ENCODE measurements at places on chromosomes 4 and X.

DNA sequence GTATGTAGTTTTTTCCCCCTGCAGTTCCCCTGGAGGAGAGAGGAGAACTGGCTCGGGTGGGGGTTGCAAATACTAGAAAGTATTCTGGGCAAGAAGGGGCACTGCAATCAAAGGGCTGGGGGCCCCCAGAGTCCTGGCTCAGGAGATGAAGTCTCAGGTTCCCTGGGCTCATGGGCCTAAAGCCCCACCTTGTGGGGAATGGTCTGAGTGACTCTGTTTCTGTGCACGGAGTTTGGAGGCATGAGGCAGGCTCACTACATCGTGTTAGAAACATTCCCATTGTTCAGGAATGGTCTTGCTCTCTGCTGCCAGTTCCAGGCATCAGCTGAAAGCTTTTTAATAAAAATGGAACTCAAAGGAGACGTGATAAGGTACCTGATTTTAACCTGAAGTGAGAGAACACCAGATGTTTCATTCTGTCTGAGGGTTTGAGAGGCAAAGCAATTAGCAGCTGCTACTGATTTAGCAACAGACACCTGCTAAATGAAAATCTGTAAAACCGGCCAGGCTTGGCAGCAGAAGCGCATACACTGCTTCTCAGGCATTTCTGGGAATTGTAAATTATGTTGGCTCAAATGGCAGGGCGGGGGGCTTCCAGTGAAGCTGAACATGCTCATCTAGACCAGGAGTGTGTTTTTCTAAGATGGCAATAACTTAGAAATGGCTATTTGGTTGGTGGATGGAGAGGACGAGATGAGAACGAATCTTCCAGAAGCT lies 122.7 kb downstream of the TMEM164 start:
- no peak for DNase-seq

DNA sequence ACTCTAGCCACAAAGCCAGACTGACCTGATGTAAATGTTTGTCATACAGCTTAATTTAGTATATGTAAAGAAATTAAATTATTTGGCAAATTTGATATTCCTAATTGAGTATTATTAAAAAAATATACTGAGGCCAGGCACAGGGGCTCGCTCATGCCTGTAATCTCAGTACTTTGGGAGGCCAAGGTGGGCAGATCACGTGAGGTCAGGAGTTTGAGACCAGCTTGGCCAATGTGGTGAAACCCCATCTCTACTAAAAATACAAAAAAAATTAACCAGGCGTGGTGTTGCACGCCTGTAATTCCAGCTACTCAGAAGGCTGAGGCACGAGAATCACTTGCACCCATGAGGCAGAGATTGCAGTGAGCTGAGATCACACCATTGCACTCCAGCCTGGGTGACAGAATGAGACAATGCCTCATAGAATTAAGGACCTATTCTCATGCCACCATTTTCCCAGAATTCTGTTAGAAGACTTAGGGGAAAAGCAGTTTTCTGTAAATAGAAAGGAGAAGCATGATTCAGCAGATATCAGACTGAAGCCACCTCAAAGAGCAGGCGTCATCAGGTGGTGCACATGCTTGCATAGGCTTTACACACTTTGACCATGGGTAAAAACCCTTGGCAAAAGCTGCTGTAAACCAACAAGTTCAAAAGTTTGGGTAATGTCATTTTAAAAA lies 6.1 kb downstream of the UBQLN2 start:
- no peak for DNase-seq

DNA sequence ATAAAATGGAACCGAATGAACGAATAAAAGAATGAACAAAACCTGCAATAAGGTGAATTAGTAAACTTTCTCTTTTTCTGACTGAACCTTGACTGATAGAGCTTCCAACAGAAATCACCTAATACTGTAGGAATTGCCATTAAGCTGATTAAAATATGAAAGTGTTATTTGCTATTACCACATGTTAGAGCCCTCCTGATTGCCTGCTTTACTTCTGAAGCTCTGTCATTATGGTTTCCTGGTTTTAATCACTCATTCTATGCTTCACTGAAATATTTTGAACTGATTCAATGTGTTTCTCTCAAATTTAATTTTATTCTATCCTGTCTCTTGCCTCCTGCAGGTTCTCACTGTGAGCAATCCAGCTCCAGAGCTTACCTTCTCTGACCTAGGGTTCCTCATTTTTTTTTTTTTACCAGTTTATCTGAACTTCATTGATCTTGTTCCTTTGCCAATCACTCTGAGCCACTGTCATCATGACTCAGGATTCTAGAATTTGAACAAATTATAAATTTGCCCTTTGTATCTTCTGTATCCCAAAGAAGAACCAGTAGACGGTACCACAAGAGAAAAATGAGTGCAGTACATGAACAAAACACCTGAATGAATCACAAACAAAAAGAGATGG lies 48.1 kb upstream of the UGT2B15 start:
- no peak for DNase-seq

- DNase-seq: no peak
Measured at GRCh38 chr4:187108845-187109244, 385.2 kb upstream of the FAT1 start.

GRCh38 chr4:148396986-148397673 lies 45.1 kb downstream of the NR3C2 start:
- DNase-seq: no peak

DNA sequence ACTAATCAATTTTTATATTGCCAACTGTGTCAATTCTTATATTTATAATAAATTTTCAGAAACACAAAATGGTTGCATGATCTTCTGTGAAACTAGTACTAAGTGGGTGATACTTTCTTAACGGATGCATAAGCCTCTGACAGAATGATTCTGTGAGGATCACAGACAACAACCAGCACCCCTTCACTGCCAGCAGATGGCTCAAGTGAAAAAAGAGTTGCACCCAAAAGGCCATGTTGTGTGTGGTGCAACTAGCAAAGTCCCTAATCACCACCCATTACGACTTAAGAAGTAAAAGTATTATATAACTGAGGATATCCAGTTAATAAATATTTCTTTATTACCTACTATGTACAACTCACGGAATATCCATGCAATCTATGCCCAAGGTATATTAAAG lies 334.0 kb downstream of the PCDH19 start:
- DNase-seq: no peak

GRCh38 chrX:18946157-18946556 lies 37.8 kb downstream of the PHKA2 start:
- no peak for DNase-seq

DNA sequence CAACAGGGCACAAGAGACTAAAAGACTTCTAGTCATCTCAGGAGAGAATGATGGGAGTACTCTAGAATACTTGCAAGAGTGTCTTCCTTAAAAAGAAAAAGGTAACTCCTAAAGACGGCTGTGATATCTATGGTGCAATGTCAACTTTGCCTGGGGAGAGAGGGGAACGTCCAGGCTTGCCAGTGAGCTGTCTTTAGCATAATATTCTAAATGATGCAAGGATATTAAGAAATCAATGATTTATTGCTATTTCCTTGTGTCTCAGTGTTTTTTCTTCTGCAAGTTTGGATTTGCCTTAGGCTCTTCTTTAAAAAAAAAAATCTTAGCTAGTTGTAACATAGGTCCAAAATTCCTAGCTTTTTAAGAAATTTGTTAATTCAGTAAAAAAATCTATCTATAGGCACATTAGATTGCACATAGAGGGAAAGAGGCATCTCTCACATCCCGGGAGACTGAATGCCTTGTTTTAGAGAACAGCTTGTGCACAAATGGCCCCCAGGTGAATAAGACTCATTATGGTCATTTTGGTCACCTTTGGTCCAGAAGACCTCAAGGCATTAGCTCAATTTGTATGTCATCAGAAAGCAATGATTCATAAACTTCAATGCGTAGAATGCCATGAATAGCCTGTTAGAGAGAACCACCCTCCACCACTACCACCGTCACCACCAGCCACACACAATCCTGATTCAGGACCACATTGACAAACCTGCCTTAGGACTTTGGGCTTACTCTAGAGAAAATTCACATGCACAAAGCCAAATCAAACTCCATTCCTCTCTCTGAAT lies 104.1 kb downstream of the PALLD start:
- no peak for DNase-seq

- no peak for DNase-seq
Measured at GRCh38 chrX:35696760-35697234, 101.3 kb upstream of the MAGEB16 start.

- DNase-seq: no peak
Measured at GRCh38 chr4:73311428-73311827, 52.8 kb upstream of the ANKRD17 start.

DNA sequence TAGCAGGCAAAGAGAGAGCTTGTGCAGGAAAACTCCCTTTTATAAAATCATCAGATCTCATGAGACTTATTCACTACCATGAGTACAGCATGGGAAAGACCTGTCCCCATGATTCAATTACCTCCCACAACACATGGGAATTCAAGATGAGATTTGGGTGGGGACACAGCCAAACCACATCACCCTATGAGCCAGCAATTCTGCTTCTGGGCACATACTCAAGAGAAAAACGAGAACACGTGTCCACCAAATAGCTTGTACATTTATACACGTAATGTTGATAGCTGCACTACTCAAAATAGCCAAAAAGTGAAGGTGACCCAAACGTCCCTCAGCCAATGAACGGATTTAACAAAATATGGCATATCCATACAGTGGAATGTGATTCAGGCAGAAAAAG lies 94.5 kb upstream of the DHRSX start:
- DNase-seq: no peak

- DNase-seq: peak; percentile 96
Measured at GRCh38 chr4:973431-974397, at the start of gene DGKQ. Gene DGKQ, minus strand, starts transcription at chr4:973569. Its CDS starts 87 bp downstream, at chr4:973482.

DNA sequence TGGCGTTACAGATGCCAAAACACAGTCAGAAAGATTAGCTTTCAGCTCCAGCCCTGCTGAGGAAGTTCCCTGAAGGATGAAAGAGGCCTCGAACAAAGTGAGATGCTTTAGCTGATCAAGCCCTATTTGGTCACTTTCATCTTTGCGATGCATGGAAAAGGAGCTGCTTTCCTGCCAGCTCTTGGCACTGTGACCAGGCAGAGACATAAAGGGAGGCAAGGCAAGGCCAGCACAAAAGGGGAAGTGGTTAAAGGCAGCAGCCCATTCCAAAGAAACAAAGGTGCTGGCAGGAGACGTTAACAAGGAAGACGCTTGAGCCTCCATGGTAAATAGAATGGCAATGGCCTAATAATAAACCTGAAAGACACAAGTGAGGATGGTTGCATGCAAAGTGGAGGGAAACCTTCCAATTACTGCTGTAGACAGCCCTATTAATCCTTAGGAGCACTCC lies 617.1 kb upstream of the INTU start:
- no peak for DNase-seq

GRCh38 chrX:11733614-11734013 lies 24.4 kb upstream of the MSL3 start:
- DNase-seq: no peak

DNA sequence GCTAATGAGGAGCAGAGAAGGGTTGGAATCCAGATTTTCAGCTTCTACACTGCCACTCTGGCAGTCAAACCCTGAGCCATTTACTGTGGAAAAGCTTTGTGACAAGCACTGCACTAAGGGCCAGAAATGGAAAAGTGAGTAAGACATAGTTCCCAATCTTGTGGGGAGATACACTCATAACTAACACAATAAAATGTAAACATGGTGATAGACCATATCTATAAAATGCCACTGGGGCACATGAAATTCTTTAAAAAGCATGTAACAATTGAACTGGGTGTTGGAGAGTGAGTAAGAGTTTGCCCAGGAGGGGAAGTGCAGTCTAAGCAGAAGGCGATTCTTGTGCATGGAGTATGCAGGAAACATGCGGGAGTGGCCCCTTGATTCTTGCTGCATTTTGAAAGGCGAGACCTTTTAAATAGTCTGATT lies 32.0 kb upstream of the ANXA5 start:
- no peak for DNase-seq

DNA sequence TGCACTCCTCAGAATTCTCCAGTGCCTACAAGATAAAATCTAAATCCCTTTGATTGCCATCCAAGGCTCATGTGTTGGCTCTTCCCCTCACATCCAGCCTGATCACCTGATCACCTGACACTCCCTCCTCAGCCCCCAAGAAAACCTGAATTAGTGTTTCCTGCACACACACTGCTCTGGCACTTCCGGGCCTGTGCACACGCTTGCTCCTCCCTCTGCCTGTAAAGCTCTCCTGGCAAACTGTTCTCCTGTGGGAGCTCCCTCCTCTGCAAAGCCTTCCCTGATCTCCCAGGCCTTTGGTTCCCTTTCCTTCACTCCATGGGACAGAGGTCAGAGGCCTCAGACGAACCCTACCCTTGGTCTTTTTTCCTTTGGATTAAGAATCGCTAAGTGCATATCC lies 19.9 kb downstream of the PHKA2 start:
- no peak for DNase-seq

DNA sequence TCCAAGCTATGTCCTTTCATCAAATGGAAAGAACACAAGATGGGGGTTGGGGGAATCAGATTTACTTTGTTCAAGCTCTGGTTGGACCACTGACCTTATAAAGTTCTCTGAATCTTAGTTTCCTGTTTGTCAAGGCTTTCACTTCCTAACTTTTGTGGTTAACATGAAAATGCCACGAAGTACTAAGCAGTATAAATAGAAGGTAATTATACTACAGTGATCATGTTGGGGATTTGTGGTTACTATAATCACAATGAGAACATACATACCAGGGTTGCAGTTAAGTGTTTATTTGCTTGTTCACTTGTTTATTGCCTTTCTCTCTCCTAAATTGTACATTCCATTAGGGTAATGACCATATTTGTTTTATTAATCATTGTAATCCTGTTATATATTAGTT lies 53.2 kb downstream of the SPRY1 start:
- no peak for DNase-seq

DNA sequence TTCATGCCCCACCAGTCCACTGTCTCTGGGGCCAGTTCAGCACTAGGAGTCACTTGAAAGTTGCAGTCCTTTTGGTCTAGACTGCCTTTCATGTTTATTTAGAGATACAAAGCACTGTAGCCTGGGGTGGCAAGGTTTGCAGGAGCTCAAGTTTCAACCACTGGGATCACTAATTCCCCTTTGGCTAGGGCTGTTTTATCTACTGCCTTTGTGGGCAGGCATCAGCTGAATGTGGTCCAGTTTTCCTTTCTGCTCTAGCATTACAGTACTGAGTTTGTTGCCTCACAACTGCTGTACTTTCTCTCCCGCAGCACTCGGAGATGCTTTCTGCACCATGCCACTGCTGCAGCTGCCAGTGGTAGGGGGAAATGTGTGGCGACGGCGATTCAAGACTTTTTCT lies 222.3 kb upstream of the HDX start:
- no peak for DNase-seq

- DNase-seq: no peak
Measured at GRCh38 chr4:122602277-122603142, 18.4 kb downstream of the IL21 start.

- no peak for DNase-seq
Measured at GRCh38 chr4:117429061-117429460, 343.7 kb upstream of the TRAM1L1 start.

DNA sequence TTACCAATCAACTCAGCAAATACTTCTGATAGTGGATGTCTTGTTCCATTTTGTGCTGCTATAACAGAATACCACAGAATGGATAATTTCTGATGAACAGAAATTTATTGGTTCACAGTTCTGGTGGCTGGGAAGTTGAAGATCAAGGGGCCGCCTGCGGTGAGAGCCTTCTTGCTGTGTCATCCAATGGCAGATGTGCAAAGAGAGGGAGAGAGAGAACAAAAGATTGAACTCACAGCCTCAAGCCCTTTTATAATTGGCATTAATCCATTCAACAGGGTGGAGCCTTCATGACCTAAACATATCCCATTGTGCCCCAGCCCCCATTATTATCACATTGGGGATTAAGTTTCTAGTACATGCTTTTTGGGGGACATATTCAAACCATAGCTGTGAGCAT lies 86.1 kb downstream of the ADGRG4 start:
- DNase-seq: no peak

Data from activated T-cell treated with anti-CD3 and anti-CD28 coated beads, Interleukin-2, amount 50 U/mL, for 1 hour (primary cell).